ENCODE measurements at places on chromosomes 2 and 18.

- no peak for DNase-seq
These were observed 84.5 kb downstream of the CELF4 start for GRCh38 chr18:37481072-37481471.

DNA sequence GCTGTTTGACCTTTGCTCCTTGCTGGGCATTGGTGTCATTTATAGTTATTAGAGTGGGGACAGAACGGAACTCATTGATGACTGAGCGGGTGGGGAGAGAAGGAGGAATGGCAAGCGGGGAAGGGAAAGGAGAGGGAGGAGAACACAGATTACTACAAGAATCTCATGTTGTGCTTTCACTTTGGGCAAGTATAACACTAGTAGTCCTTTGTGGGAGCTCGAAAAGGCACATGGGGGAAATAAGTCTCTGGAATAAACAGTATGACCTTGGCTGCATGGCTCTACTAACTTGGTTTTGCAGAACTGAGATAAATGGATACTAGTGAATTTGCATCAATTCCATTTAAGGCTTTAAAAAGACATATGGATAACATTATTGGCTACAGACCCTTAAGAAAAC is 161.7 kb upstream of the NABP1 start:
- no peak for DNase-seq

DNA sequence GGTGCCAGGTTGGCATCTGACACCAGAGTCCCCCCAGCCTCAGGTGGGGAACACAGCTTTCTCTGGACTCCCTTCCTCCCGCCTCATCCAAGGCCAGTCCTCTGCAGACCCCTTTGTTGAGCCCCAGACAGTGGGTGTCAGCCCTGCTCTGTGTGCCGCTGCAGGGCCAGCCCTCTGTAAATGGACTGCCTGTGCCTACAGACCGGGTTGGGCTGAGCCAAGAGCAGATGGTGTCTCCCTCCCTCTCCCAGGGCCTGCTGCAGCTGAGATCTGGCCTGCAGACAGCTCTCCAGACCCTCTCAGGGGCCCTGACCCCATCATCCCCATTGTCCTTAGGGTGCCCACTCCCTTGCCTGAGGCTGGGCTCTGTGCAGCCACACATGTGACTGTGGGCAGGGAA is 160.8 kb downstream of the KLHL29 start:
- DNase-seq = no peak

DNA sequence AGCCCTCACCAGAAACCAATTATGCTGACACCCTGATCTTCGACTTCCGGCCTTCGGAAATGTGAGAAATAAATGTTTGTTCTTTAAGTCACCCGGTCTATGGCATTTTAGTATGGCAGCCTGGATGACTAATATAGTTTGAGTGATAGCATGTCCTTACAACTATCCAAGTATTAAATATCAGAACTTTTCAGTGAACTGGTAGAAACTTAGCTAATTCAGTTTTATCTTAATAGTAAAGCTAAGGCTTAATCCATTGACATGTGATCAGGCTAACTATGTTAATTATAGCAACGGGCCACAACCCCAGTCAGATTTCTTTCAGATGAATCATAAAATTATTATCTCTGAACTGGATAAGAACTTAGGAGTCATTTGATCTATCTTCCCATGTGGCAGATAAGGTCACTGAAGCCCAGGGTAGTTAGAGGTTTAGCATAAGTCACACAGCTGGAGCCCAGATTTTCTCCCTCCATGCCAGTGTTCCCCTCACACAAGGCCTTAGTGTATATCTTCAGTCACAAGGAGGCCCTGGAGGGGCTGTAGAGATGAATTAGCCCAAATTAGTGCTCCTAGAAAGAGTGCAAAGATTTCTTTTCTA is 40.7 kb upstream of the UPP2 start:
- DNase-seq = no peak

DNA sequence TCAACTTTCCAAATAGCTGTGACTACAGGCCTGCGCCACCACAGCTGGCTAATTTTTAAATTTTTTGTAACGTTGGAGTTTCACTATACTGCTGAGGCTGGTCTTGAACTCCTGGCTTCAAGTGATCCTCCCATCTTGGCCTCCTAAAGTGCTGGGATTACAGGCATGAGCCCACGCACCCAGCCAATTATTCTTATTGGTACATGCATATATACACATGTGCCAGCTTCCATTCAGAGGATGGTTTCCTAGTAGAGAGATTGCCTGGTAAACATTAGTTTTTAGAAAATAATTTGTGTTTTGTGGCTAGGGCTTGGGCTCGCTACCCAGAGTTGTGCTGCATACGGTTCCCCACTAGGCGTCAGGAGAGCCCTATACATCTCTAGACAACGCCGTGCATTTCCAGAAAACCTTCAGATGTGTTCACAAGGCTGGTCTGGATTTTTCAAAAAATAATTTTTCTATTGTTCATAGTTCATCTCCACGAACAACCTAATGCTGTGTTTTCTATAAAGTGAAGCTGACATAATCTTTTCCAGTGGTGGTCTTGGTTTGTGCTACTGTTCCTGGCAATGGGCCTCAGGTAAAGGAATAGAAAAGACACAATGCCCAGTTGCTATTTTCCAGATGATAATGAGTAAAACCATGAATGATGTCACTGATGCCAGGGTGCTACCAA is 14.6 kb upstream of the AFG3L2 start:
- DNase-seq = no peak

DNA sequence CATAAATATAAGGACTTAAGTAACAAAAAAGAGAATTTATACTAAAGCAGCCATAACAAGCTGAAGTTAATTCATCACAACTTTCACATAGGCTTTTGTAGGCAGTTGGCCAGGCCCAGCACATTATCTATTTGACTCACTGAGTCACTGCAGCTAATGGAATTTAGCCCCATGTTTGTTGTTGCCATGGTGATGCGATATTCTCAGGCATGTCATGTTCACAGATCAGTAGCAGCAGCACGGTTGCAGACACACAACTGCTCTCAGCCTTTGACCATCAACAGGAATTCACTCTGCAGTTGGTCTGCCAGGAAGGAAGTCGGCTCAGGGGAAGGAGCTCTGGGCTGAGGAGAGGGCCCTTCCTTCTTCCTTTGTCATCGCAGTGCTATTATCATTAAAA is 639.8 kb downstream of the TMEM182 start:
- no peak for DNase-seq

- DNase-seq = no peak
These were observed 7.0 kb downstream of the SLC35F6 start for GRCh38 chr2:26770986-26771586.

DNA sequence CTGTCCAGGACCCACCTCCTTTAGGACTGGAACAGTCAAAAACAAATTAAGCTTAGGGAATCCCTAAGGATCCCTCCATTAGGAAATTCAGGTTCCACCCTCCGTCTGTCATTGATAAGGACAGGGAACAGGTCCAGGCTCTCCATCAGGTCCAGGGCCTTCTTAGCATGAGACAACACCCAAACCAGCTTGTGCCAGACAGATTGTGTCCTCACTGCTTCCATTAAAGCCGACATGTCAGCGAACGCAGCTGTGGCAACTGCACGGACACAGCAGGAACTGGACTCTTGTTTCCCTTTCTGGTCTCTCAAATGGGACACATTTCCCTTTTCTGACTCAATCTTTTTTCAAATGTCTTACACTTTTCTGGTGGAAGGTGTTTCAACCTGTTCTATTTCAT is 81.4 kb downstream of the BCL11A start:
- no peak for DNase-seq

DNA sequence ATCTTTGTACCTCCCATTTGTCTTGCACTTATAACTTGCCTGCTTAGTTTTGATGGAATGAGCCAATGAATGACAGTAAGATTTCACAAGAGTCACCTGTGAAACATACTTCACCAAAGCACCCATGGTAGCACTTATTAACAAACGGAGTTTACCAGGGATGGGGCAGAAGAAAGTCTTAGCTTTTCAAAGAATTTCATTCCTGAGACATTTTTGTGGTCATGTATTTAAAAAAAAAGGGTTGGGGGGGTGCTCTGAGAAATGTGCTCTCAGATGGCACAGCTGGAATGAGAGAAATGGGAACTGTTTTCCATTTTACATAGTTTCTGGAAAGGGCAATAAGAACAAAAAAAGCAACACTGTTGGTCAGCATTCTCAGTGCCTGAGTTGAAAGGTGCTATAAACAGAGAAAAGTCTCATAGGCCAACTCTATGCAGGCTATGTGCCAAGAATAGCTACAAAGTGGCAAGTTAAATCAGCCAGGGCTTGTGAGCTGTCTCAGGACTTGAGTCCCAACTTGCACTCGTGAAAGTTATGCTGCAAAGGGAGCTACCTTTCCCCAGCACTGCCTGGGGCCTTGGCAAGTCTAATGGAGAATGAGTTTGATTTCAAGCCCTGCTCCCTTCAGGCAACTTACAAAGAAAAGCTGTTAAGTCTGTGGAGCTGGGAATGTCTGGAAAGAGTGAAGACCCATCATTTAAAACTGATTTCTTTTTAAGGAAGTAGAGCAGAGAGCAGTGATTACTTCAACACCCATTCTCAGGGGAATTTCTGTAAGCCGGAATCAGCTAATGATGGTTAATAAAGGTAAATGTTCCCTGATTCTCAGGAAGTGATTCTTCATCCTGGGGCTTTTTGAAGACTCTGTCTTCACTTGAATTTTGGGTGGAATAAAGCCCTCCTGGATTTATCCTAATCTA is 170.6 kb downstream of the SLC8A1 start:
- peak; percentile 50 for DNase-seq

GRCh38 chr2:522776-523175 is 154.4 kb downstream of the TMEM18 start:
- DNase-seq = no peak

- DNase-seq = no peak
These were observed 15.9 kb downstream of the RTP5 start for GRCh38 chr2:241885291-241885945.

- DNase-seq = no peak
These were observed 102.2 kb downstream of the VIT start for GRCh38 chr2:36798724-36799123.

- DNase-seq = no peak
These were observed 112.2 kb downstream of the OSBPL6 start for GRCh38 chr2:178306352-178307073.

- DNase-seq = no peak
These were observed 19.5 kb upstream of the ID2 start for GRCh38 chr2:8662239-8662879.

- no peak for DNase-seq
These were observed 67.1 kb upstream of the TAF1B start for GRCh38 chr2:9775999-9776712.

DNA sequence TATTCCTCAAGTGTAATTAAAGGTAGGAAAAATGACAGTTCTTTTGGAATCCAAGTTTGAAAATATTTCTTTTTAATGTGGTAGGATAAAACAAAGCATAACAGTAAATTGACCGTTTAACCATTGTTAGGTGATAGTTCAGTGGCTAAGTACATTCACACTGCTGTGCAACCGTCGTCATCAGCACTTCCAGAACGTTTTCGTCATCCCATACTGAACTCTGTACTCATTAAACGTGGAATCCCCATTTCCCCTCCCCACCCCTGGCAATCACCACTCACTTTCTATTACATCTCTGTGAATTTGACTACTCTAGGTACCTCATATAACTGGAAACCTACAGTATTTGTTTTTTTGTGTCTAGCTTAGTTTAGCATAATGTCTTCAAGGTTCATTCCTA is 32.9 kb upstream of the FZD5 start:
- no peak for DNase-seq

DNA sequence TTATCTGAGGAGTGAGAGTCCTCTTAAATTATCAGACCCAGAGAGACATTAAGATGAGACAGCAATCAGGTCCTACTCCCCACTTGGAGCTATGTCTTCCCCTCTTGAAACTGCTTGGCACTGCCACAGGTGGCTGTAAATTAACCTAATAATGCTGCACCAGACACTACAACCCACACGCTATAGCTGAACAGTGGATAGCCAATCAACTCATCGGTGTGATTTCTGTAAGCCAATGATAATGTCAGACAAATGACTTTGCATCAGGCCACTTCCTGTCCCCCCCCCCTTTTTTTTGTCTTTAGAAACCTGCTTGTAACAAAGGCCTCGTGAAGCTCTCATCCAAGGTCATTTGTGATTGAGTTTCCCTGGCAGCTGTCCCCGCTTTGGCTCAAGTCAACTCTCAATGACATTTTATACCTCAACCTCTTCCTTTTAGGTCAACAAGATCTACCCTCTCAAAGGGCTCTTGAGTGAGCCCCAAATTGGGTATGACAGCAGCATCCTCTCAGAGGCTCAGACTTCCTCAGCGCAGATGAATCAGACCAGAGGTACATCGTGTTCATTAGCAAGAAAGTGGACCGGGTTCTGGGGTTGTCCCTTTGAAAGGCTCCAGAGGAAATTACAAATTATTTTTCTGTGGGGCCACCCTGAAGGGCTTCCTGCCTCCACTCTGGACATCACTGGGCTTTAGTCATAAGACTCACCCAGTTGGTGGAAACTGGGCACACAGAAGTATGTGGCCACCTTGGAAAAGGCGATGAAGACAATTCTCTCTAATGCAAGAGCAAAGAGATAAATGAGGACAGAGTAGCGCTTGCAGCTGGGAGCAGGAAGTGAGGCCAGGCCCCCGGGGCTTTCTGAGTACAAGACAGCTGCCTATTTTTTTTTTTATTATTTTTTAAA is 73.6 kb downstream of the COPS8 start:
- no peak for DNase-seq

DNA sequence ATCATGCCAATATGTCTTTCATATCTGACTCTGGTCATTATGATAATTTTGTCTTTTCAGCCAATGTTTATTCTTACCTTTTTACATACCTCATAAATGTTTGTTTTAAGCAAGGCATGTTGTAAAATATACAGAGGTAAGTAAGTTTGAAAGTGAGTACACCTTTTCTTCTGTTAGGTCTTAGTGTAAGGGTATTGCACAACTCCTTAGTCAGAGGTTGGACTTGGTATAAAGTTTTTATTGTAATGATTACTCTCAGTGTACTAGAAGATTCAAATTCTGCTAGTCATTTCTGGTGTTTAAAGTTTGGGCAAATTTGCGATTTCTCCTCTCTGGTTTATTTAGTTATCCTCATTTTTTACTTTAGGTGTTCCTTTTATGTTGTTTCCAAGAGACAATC is 564.3 kb upstream of the FSIP2 start:
- no peak for DNase-seq

- DNase-seq = no peak
These were observed 462.5 kb upstream of the HS6ST1 start for GRCh38 chr2:128781166-128781565.

DNA sequence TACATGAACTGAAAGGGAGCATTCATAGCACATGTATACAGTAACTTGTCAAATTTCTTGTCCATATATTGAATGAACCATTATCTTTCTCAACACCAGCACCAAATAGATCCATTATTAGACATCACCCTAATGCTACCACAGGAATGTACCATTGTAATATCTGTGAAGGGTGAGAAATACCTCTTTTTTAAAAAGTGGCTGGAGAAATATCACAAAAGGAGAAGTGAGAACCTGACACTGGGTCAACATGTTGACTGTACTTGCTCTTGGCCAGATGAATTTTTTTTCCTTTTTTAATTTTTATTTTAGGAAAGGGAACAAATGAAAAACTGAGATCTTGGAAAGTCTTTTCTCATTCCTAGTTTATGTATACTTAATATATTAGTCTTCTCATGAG is 63.5 kb downstream of the CAVIN2 start:
- DNase-seq = no peak

Data from brain pericyte (primary cell).